ENCODE measurements at places on chromosomes 2 and 18.

- DNase-seq = no peak
Observed at GRCh38 chr2:59896499-59897245, 656.8 kb downstream of the BCL11A start.

DNA sequence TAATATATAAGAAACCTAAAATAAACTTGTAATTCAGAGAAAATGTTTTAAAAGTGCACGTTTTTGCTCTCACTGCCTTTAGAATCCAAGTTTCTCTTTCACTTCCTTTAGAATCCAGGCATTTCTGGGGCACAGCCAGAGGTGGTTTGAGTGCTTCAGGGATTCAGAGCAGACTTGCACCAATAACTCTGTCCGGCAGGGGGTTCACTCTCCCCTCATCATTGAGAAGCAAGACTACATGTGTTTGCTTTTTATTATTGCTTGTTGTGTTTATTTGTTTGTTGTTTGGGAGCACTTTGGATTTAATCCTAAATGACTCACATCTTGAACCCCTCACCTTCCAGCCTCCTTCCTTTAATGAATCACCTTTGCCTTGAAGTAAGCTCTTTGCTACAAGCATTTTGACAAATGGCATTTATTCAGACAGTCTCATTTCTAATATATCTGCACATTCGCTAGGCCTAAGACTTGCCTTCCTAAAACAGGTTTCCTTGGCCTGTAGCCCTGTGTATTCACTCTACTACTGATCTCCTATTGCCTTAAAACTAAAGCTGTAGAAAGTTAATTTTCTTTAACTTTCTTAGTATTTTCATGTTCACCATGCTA lies 233.5 kb upstream of the ATP5MC3 start:
- peak; percentile 29 for DNase-seq

DNA sequence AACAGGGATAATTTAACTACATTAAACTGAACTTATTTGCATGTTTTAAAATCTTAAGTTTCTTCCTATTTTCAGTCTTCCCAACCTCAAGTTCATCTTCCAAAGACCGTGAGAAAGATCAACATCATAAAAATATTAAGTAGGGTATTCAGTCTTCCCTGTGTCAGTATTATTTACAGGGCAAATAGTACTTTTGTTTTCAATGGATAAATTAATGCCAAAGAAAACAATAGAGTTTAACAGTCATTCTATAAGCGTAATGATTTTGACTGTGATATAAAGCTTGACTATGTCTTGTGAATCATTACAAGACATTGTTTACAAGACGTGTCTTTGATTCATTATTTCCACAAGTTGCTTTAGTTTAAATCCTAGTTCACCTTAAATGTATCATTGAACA lies 48.0 kb upstream of the NRXN1 start:
- no peak for DNase-seq

DNA sequence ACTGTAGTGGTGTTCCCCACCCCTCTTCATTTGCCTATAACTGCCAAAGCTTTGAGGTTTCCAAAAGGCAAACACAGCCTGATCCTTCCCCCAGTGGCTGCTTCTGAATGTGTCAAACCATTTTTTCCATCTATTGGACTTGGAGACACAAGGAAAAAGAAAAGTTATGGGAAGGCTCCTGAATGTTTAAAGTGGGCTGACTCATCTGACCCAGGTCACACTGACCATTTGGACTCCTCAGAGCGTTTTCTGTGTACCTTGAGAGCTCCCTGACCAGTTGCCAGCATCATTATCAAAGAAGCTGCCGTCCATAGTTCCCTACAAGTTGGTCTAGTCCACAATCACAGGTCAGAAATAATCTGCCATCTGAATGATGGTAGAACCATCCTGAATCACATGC lies 123.4 kb upstream of the COL3A1 start:
- peak; percentile 23 for DNase-seq

DNA sequence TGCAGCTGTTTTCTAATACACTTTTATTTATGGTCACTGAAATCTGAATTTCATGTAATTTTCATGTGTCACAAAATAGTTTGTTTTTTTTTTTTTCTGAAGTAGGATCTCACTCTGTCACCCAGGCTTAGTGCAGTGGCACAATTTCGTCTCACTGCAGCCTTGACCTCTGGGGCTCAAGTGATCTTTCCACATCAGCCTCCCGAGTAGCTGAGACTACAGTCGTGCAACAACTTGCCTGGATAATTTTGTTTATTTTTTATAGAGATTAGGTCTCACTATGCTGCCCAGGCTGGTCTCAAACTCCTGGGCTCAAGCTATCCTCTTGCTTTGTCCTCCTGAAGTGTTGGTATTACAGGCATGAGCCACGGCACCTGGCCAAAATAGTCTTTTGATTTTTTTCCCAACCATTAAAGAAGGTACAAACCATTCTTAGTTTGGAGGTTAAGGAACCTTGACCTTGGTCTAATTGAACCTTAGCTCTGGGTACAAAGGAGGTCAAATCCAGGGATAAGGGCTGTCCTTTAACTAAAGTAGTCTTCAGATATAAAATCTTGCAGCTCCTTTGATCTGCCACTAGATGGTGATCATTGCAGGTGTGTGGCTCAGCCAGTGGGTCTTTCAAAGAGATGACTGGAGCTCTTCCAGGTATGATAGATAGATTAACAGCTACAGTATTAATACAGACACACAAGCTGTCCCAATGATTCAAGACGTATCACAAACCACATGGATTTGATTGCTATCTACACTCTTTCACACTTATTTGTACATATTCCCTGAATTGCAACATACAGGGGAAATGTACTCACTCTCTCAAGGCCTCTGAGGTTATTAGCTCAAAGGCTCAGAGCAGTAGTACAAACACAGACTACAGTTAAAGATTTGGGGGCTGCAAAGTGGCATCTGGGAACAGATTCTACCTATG lies 4.7 kb upstream of the KRCC1 start:
- DNase-seq = peak; percentile 67

DNA sequence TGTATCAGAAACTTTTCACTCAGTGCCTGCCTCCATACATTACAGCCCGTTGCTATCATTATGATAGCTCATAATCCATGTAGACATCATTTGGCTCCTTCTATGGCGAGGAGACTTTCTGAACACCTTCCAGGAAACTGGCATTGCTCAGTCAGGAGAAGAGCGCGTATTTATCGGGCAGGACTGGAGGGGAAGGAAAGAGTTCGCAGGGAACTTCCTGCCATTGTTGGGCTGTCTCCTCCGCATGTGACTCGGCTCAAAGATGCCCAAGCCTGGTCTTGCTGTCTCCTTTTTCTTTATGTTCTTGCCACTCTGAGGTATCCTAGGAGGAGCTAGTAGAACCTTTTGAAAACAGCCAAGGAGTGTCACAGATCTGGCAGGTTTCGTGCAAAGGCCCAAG lies 156.8 kb downstream of the CTIF start:
- DNase-seq = no peak

- no peak for DNase-seq
Observed at GRCh38 chr18:52567360-52567759, 227.4 kb downstream of the DCC start.

GRCh38 chr2:7430869-7431641 lies 513.8 kb downstream of the RNF144A start:
- DNase-seq = peak; percentile 41

Measured in NCI-H526 treated with DMSO at 0.1 percent for 48 hours (cell line).